NCI-H345 (cell line): ENCODE measurements at places on chromosomes 16 and 17.

- no peak for DNase-seq
Observed at GRCh38 chr17:71942626-71943025, 178.2 kb upstream of the SOX9 start.

GRCh38 chr17:13475574-13476223 lies 126.0 kb downstream of the HS3ST3A1 start:
- no peak for DNase-seq

DNA sequence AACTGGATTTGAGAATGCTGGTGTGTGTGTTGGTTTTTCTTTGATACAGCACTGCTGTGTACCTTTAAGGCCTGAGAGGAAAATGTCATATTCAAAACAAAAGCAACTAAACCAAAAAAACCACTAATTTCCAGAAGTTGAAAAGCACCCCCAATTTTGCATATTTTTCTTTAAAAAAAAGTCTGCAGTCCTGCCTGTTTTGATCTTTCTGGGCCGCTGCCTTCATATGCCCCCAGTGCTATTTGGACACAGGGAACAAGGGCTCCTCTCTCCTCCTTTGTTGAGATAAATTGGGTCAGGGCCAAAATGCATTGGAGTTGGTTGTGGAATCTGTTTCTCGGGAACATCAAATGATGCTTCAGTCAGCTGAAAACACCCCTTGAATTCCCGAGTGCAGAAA lies 26.9 kb downstream of the GPT2 start:
- DNase-seq = no peak

DNA sequence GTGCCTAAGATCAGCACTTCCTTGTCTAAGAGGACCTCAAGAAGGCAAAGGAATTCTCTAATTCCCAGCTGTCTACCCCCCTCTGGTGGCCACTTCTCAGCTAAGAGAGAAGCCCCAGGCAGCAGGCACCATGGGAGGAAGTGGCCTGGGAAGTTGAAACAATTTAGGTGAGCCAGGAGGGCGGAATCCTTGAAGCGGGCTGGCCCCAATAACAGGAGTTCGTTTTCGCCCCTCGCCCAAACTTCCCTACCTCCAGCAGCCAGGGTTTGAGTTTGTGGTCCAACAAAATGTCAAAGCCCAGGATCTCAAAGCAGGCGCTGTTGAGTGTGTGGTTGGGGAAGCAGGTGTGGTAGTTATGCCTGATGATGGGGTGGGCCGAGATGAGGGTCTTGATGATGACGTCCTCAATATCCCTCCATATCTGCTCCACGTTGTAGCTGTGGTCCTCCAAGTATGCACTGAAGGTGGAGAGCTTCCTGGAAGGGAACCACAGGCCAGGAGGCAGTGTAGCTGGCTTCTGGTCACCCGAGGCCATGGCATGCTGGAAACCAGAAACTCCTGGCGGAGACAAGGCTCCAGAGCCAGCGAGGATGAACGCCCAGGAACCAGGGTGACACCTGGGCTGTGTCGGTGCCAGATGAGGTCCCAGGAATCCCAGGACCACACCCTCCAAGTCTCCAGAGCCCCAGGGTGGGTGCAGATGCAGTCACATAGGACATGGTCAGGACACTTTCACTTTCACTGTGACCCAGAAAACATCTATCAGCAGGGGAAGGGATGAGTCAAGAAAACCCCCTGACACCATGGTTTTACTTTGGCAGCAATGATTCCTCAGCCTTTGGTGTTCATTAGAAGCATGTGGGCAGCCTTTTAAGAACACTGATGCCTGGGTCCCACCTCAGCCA lies 25.6 kb downstream of the TTLL6 start:
- DNase-seq = peak; percentile 55

DNA sequence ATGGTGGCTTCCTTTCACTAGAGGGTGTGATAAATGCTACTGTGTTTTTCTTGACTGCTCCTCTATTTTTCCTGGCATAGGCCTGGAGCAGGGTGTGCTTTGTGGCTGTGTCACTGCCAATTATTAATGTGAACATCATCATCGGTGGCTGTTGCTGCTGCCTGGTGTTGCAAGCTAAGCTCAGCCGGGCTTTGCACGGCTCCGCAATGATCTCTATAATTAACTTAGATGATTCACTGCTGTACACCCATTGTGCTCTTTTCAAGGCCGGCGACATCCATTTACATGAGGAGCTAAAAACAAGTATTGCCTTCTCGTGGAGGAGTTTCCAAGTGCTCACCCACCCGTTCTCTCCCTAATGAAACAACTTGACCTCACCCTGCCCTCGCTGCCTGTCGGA lies 160.1 kb upstream of the IRX3 start:
- no peak for DNase-seq

DNA sequence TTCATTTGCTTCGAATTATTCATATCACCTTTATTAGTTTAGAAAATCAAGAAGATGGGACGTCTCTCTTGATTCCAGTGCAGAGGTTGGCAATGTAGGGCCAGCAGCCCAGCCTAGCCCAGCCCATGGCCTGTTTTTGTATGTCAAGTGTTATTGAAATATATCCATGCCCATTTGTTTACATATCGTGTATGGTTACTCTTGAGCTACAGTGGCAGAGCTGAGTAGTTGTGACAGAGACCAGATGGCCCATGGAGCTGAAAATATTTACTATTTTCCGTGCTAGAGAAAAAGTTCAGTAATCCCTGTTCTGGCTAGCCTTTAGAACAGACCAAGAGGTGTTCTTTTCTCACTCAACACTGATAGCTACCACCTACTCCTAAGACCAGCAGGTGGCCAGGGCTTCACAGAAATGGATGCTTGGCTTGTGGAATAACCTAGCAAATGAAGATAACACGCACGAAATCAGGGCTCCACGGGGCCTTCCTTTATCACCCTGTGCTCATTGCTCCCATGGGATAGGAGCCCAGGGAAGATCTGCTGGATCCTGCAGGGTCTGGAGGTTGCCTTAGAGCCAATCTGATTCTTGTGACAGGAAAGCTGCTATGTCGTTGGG lies 123.2 kb upstream of the ANKFN1 start:
- no peak for DNase-seq

DNA sequence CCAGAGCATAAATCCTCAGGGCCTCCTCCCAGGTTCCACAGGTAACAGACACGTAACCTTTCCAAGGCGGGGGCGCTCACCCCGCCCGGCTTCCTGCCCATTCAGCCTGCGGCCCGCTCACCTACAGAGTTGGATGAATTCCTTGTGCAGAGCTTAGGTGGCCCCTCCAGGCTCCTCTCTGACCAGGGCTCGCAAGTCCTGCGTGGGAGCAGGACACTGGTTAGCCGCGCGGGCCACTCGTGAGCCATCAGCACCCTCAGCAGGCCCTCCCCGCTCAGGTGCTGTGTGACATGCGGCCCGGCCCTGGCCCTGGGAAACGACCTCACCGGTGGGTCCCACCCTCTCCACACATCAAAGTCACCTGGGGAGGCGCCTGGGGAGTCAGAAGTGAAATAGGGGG lies 528 bp downstream of the TERB1 start:
- no peak for DNase-seq

GRCh38 chr16:65353183-65353582 lies 231.3 kb upstream of the CDH11 start:
- DNase-seq = no peak

DNA sequence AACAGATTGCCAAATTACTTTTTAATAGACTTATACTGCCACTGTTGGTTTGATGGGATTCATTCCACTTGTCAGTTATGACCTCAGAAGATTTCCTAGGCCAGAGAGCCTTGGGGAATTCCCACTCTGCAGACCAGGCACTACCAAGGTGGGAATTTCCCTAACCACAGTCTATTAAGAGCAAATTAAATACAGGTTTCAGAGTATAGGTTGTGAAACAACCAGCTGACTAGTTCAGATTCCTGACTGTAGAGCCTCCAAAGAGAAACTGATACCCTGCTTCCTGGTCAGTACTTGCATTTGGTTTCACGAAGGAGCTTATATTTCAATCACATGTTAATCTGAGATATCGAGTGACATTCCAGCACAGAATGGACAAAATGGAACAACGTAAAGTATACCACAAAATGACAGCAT lies 186.5 kb downstream of the STX8 start:
- DNase-seq = no peak

DNA sequence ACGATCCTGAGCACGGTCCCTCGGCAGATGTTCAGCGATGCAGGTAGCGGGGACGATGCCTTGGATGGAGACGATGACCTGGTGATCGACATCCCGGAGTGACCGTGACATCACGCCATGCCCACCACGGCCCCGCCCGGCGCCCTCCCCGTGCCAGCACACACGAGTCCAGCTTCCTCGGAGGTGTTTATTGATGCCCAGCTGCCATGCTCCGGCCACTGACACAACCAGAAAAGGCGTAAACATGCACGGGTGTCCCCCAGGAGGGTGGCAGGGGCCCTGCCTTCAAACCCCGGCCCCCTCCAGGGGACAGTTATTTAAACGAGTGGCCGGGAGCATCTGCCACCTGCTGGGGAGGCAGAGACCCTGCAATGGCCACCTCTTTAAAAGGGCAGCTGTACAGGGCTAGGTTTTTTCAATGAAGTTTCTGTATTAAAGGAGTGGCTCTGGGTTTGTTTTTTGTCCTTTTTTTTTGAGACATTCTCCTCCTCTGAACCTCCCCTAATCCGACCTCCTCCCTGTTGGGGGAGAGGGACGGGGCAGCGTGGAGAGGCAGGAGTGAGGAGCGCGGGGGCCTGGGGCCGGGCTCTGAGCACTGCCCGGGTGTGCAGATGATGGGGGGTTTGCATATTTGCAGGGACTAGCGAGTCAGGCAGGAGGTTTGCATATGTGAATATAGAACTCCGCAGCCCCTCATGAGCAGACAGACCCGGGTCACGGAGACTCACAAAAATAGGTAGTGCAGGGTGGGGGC lies 5.3 kb downstream of the DOC2A start:
- peak; percentile 13 for DNase-seq

DNA sequence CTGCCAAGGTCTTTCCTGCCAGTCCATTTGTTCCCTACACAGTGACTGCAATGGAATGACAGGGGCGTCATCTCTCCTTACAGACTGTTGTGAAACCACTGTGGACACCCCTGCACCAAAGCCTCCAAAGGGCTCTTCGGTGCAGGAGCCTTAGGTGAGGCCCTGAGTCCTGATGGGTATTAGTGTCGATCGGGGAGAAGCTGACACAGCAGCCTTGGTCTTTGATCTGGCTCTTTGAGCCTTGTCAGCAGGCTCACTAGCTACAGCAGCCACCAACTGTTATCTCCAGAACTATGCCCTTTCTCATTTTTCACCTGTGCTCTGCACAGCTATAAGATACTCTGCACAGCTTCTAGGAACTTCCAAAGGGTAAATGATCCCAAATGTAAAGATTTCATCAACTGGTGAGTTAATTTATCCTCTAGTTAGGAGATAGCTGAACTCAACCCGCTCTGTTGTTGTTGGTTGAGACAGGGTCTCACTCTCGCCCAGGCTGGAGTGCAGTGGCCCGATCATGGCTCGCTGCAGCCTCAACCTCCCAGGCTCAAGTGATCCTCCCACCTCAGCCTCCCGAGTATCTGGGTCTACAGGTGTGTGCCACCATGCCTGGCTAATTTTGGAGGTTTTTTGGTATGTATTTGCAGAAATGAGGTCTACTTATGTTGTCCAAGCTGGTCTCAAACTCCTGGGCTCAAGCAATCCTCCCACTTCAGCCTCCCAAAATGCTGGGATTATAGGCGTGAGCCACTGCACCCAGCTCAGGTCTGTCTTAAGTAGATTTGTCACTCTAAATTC lies 19.7 kb downstream of the G6PC1 start:
- no peak for DNase-seq

DNA sequence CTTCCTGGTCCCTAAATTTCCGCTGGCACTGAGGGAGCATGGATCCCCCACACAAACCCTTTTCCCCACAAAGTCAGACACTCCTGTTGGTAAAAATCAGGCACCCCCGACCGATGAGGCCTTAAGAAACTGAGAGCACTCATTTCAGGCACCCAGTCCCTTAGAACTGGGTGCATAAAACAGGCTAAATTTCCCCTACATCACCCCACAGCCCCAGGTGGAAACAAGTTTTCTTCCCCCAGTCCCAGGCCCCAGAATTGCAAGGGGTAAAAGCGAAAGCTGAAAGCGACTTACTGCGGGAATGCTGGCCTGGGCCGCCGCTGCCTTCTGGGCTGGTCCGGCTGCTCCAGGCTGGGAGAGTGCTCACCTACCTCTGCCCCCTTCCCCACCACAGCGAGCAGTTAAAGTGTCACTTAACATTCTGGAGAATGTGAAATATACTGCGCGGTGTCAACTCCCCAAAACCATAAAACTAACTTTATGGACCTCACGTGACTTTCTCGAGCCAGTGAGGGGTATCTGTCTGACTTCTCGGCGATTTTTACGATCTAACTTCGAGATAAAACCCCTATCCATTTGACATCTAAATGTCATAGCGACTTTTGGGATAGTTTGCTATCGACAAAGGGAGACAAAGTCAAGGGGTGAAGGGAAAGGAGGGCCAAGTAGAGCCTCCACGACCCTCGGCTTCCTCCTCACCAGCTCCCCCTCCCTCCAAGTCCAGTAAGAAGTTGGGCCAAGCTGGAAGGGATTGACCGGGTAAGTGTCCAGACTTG lies at the start of gene HOXB3:
TSS of gene HOXB3 (minus strand) at position 411 of the 776 bp plus-strand sequence. CDS start 37,767 bp downstream, outside the sequence.
- DNase-seq = peak; percentile 60

GRCh38 chr16:89545831-89546574 lies 14.5 kb upstream of the RPL13 start:
- no peak for DNase-seq
